Stimulated activated CD8-positive, alpha-beta memory T cell treated with anti-CD3 and anti-CD28 coated beads, Interleukin-4, amount 100 ng/mL, for 1 hour (primary cell): ENCODE measurements at places on chromosomes 6 and 20.

DNA sequence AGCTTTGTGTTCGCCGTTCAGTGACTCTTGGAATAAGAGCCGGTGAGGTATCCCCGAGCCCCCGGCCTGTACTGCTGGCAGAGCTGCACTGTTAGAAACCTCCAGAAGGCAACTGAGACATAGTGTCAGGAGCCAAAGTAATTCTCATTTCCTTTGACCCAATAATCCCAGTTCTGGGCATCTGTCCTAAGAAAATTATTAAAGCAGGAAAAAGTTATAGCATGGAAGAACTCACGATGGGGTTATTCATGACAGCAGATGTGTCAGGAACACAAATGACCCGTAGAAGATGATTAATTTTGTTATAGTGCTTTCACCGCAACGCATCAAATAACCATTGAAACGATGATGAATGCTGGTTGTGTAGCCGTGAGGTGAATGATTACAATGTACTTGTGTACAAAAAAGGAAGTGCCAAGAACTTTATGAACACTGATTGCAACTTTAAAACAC is 20.3 kb downstream of the CYP21A2 start:
- DNase-seq = no peak

GRCh38 chr6:149967591-149967990 is 3.8 kb downstream of the ULBP1 start:
- DNase-seq = no peak

DNA sequence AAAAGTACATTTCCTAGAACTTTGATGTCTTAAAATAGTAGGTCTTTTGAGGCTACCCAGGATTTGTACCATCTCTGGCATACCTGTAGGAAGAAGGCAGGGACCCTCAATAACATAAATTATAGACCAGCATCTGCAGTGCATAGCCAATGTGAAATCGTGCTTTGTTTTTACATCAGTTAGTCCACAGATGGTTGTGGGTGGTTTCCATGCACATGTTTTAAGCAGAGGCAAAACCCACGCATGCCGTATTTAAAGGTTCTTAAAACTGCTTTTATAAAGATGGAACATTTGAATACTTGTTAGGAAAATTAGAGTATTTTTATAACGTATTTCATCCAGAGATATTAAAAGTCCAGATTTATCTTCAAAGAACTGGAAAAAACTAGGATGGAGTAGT is 66.3 kb downstream of the SH3BGRL2 start:
- no peak for DNase-seq

DNA sequence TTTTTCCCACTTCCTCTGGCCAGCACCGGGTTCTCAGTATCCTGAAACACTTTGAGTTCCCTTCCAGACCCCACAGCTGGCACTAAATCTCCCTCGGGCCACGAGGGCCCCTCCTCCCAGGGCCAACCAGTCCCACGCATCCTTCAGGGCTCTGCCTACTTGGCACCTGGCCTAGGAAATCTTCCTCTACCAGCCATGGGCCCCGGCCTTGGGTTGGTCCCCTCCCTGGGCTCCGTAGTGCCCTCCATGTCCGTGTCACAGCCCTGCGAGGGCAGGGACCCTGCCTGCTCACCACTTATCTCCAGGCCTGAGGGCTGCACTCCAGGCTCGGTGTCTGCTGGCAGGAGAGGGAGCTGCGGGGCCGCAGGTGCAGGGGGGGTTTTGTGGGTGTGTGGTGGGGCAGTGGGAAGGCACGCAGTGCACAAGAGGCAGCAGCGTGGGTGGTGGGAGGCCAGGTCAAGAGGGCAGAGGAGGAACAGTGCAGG is 48.8 kb upstream of the CDH22 start:
- DNase-seq = no peak

GRCh38 chr6:116127771-116128493 is 2.0 kb upstream of the COL10A1 start:
- no peak for DNase-seq

GRCh38 chr6:126720304-126720703 is 380.4 kb downstream of the CENPW start:
- no peak for DNase-seq

GRCh38 chr6:159535656-159536350 is 157.2 kb downstream of the SOD2 start:
- DNase-seq = no peak

- DNase-seq = no peak
These were observed 68.2 kb downstream of the C6orf52 start for GRCh38 chr6:10626154-10626741.

GRCh38 chr20:32378461-32378860 is 20.3 kb downstream of the ASXL1 start:
- DNase-seq = no peak
